Naive thymus-derived CD8-positive, alpha-beta T cell (primary cell): ENCODE measurements at places on chromosomes 4 and X. TPM values are rescaled to one million over a fixed set of nuclear protein-coding genes. Genes with fewer than 3 reads are reported as not detected.

GRCh38 chr4:53132132-53132891 lies 233.5 kb downstream of the SCFD2 start:
- no peak for DNase-seq

Gene STOX2
- not detected for total RNA-seq

- no peak for DNase-seq
These were observed 66.7 kb upstream of the EOLA2 start for GRCh38 chrX:150005027-150005426.

DNA sequence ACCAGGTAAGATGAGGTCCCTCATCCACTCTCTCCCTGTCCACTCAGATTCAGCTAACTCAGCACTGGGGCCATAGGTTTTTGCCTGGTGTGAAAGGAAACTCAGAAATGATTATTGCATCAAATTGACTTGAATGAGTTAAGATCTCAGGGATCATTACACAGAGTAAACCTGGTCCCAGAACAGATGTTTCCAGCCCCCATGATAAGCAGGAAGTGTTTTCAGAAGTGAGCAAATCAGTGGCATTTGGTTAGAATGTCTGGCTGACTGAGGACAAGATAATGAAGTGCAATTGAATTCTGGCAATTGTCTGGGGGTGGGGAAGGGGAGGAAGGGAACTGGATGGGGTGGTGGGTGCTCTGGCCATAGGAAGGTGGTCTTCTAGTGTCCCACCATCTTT lies 108.0 kb downstream of the CHIC2 start:
- no peak for DNase-seq

GRCh38 chr4:150328496-150328895 lies 250.3 kb downstream of the DCLK2 start:
- no peak for DNase-seq

Gene ZNF711
- 2.1 TPM for total RNA-seq

DNA sequence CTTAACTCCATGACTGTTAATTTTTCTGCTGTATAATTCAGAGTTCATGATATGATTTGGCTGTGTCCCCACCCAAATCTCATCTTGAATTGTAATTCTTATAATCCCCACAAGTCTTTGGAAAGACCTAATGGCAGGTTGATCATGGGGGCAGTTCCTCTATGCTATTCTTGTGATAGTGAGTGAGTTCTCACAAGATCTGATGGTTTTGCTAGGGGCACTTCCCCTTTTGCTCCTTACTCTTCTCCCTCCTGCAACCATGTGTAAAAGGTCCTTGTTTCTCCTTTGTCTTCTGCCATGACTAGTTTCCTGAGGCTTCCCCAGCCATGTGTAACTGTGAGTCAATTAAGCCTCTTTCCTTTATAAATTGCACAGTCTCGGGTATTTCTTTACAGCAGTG lies 1751.9 kb downstream of the ARAP2 start:
- no peak for DNase-seq

Gene PF4V1
- not detected for total RNA-seq

Gene DOK7
- not detected for total RNA-seq

GRCh38 chrX:1178580-1179057 lies 33.8 kb downstream of the CRLF2 start:
- DNase-seq, result no peak

Gene BGN
- total RNA-seq, result not detected

DNA sequence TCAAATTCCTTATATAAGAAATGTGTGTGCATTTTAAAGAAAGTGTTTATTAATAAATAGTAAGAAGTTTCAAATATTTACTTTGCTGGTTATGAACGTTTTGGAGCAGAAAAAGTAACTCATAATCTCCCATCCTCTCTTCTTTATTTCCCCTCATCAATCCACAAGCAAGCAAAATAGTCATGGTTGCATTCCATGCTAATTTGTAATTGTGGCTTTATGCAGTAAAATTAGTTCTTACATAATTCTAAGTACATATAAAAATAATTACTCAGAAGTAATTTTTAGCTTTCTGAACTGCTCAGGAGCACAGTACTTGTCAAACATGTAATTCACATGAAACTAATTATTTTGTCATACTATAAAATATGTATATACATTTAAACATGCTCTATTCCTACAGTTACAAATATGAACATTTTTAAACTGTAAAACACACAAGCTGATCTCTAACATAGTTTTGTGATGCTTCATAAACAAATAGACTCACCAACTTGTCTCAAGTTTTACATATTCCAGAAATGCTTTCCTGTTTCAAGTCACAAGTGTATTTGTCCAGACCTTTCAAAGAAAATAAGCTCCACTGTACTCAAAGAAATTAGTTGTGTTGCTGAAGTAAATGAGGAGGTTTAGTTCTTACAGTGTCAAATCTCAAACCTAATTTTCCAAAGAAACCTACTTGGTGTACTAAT lies 218.9 kb downstream of the PABPC4L start:
- no peak for DNase-seq

Gene TLR7
- 0.38 TPM for total RNA-seq

Gene MGARP
- not detected for total RNA-seq

DNA sequence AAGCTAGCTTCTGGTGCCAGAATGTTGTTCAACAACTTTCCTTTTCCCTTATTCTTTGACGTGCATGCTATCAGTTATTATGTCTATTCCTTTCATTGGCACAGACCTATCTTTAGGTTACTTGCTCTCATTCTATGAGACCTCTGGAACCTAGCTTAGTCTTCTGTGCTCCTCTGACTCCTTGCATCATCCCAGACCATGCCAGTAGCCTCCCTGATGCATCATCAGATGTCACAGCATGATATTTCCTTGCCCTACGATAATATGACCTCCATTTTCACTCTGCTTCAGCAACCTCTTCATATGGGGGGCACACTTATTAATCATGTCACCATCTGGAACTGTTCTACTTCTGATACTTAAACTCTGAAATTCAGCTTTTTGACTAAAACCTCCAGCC lies 37.2 kb downstream of the CLCN5 start:
- no peak for DNase-seq

DNA sequence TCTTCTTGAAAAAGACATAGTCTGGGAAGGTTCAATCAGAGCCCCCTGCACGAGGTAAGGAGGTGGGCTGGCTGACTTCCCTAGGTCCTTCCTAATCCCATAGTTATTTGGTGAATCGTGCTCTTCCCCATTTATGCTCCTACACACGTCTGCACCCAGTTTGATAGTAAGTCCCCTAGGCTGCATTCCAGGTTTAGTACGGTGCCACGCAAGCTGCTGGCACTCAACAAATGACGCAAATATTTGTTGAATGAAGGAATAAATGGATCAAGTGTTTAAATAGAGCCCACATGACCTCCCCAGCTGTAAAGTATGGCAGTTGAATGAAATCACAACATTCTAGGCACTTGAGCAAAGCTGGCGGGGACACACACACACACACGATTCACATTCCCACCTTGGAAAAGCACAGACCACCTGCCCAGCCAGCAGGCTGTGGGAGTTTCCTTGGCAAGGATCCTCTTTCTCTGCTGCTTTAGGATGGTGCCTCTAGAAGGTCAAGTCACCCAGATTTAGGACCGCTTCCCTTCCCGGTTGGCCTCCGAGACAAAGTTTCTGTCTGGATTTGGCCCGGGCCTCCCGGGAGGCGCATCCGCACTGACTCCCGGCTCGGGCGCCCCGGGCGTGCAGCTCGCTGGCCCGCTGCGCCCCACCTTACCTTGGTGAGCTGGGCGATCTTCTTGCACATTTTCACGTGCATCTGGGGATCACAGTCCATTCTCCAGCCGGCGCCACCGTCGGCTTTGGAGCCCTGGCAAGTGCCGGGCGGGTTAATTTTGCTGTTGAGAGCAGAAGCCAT lies 721 bp downstream of the FAM184B start:
- no peak for DNase-seq

DNA sequence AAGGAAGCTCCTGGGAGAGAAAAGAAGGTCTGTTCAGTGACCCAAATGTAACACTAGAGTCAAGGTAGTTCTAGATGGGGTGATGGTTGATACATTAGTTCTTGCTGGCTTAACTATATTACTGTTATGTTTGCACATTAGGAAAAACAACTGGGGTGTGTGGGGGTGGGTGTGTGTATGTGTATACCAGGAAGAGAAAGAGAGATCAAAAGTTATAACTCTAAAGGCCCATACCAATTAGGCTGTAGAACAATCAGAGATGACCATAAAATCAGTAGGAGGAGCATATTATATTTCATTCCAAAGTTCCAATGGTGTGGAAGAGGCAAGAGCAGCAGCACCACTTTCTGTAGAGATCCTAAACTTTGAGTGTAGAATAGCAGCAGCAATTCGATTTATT lies 134.7 kb upstream of the FMR1 start:
- DNase-seq, result no peak

DNA sequence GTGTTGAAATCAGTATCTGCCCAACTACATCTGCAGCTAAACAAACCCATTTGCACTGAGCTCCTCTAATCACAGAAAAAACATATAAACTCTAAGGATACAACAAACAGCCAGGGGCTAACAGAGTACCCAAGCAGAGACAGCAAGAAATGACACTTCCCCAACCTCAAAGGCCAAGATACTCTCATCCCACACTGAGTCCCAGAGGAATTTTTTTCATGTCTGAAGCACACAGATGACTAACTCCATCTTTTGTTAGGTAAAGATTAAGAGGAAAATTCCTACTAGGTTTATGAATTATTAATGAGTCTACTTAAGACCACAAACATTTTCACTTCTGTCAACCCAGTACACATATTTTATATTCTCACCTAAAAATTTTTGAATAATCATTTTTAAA lies 31.6 kb downstream of the SEPSECS start:
- DNase-seq, result no peak

DNA sequence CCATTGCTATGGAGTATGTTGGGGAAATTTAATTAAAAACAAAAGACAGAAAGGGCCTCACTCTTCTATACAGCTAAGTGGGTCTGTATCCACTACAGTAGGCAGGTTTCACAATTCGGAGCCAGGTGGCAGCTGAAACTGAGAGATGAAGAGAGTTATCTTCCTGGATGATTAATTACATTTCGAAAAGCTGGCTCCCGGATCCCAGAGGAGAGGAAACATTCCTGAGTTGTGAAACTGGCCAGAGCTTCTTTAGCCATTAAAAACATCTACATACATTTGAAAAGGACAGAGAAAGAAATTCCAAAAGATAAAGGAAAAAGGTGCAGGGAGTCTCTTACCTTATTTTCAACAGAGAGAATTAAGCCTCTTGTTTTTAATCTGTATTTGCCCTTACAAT lies 15.5 kb upstream of the PDZD4 start:
- DNase-seq, result no peak

- DNase-seq, result no peak
These were observed 42.0 kb downstream of the MAOB start for GRCh38 chrX:43840265-43840664.

Gene NHS
- not detected for total RNA-seq

DNA sequence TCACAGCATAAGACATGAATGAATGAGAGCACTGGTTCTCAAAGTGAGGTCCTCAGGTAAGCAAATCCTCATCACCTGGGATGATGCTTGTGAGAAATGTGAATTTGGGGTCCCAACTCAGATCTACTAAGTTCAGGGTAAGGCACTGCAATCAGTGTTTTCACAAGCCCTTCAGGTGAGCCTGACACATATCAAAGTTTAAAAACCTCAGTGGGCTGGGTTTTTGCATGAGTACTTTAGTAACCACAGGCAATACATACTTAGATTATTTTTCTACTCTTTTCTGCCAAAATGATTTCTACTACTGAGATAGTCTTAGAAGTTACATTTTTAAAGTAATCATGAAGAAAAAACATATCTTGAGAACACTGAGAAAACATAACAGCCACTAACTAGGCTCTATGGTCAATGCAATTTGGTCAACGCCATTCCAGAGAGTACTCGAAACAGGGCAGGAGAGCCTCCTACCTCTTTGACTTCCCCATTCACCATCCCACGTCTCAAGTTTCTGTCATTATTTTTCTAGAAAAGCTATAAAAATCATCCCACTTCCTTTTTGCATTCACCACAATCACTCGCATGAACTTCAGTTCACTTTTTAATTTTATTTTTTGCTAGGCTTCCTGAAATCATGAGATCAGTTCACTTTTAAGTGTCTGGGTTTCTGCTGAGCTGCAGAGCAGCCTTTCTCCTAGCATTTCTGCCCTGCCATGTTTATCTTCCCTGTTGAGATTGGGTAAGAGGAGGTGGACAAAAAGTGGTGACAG lies 73.8 kb downstream of the MFAP3L start:
- no peak for DNase-seq
